ENCODE measurements at places on chromosomes 2 and 18.

DNA sequence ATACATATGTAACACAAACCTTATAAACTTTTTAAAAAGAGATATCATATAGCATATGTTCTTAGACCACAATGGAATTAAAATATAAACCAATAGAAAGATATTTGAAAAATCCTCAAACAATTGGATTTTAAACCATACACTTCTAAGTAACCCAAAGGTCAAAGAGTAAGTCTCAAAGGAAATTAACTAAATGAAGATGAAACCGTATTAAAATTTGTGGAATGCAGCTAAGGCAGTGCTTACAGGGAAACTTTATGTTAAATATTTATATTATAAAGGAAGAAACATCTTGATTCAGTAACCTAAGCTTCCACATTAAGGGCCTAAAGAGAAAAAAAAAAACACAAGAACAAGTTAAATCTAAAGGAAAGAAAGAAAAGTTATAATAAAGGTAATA is 966.1 kb downstream of the SLC4A3 start:
- DNase-seq: no peak

DNA sequence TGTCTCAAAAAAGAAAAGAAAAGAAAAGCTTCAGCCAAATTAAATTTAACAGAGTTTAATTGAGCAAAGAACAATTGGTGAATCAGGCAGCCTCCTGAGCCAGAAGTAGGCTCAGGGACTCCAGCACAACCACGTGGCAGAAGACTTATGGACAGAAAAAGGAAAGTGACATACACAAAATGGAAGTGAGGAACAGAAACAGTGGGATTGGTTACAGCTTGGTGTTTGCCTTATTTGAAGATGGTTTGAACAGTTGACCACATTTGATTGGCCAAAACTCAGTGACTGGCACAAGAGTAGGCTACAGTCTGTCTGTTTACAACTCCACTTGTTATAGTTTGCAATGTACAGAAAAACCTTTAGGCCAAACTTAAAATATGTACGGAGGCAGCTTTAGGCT is 83.1 kb downstream of the SOCS6 start:
- DNase-seq: no peak

DNA sequence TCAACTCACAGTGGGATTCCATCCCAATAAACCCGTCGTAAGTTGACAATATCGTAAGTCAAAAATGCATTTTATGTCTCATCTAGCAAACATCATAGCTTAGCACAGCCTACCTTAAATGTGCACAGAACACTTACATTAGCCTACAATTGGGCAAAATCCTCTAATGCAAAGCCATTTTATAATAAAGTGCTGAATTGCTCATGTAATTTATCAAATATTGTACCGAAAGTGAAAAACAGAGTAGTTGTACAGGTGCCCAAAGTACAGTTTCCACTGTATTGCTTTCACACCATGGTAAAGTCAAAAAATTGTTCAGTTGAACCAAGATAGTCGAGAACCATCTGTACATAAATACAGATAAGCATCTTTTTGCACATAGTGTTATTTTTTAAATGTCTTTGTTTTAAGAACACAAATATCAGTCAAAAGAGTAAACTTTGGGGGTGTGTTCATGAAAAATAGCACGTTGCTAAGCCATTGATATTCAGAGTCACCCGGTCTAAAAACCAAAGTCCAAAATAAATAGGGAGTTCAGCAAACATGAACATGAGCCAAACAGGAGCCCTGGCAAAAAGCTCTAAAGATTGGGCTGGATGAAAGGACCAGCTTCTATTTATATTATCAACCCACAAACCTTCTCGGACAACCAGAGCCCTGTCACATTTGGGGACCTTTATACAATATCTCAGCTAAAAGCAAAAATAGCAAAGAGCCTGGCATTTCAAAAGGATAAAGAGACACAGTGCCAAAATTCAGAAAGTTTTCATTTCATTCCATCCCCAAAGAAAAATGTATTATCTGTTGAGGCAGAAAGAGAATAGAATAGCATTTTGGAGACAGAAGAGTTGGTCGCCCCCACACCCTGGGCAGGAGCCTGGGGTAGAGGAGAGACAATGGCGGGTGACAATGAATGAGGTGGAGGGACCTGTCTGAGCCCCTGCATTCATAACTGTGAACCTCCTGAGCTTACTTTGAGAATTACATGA is 105.9 kb upstream of the SH3BP4 start:
- DNase-seq: no peak

GRCh38 chr2:233280114-233280693 is 27.4 kb upstream of the SAG start:
- no peak for DNase-seq

- DNase-seq: no peak
These were observed 135.8 kb downstream of the CABLES1 start for GRCh38 chr18:23270986-23271680.

- DNase-seq: no peak
These were observed 197.1 kb downstream of the TCF4 start for GRCh38 chr18:55390898-55391297.

- no peak for DNase-seq
These were observed 31.8 kb downstream of the RNU4ATAC start for GRCh38 chr2:121562269-121563176.

GRCh38 chr2:182134201-182134600 is 148.5 kb downstream of the PPP1R1C start:
- no peak for DNase-seq

GRCh38 chr2:10057231-10058107 is 14.1 kb downstream of the KLF11 start:
- no peak for DNase-seq

GRCh38 chr2:71250935-71251334 is 24.0 kb upstream of the PAIP2B start:
- DNase-seq: no peak

DNA sequence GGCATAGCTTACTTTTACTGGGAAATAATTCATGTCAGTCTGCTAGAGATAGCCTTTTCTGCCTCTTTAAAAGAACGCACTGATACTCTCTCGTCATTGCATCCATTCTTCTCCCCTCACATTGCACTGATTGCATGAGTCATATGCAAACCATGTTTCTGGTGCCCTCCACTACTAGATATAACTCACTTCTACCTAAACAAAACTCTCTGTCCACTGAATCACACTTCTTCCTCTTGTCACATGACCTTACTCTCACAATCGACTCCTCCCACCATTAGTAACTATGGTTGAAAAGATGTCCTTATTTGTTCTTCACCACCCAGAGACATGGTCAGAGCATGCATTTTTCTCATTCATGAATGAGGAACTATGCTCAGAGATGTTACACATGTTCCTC is 158.0 kb downstream of the CSRNP3 start:
- no peak for DNase-seq

DNA sequence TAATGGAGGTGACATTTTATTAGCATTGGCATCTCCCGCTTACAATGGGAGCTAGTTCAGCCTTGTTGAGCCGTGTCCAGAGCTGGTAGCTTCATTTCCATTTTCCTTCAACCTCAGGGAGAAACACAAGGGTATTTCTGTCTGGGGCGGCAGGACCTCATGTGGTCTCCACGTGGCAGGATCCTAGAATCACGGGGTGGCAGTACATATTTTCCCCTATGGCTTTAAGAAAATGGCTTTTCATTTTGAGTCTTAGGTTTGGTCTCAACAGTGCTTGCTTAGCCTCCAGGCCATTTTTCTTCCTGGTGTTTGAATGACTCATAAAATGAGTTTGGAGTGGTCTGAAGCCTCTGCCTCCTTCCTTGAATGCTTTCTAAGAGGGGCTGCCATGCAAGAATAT is 20.3 kb downstream of the CABLES1 start:
- no peak for DNase-seq

GRCh38 chr2:33531549-33532059 is 55.2 kb downstream of the RASGRP3 start:
- DNase-seq: no peak

DNA sequence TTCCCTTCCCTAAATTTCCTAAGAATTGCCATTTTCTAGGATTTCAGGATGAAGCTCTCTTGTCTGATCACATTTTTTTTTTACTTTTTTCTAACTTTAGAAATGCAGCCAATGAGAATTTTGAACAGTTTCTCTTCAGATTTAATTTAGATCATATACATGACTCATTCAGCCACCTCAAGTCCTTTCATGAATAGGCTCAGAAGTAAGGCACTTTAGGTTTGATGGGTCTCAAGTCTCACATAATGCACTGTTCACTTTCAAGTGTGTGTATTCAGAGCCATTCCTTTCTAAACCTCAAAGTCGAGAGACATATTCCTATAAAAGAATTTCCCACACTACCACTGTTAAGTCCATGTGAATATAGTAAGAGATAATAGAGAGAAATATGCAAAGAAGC is 614.1 kb upstream of the VRK2 start:
- no peak for DNase-seq

DNA sequence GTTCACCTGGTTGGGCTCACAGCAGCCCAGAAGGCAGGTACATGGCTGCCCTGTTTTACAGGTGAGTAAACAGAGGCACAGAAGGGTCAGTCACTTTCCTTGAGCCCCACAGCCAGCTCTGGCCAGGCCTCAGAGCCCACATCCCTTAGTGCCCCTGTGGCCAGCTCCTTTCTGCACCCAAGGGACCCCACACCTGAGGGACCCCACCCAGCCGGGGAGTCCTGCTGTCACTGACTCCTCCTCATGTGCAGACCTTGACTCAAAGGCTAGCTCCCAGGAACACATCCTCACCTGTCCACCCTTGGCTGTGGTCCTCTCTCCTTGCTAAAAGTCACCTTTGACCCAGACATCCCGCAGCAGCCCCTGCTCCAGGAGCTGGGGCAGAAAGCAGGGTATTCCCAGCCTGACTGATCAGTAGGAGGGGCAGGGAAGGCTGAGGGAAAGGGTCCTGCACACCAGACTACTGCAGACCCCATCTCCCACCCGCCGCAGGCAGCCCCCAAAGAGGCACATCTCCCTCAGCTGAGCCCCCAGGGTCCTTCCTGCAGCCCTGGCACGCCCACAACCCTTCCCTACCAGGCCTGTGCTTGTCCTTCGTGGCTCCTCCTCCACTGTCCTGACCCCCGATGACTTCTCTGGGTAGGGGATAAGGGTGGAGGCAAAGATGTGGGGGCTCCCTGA is 9.8 kb upstream of the ARHGEF4 start:
- no peak for DNase-seq

- no peak for DNase-seq
These were observed 11.2 kb upstream of the EFR3B start for GRCh38 chr2:25030702-25031101.

DNA sequence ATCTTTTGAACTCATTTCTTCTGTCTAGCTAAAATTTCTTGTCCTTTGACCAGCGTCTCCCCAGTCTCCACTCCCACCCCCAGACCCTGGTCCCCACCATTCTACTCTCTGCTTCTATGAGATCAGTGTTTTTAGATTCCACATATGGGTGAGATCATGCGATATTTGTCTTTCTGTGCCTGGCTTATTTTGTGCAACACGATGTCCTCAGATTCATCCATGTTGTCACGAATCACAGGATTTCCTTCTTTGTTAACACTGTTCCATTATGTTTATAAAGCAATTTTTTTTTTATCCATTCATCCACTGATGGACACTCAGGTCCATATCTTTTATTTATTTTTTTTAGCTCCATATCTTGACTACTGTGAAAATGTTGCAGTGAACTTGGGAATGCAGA is 16.0 kb upstream of the ACYP2 start:
- no peak for DNase-seq

DNA sequence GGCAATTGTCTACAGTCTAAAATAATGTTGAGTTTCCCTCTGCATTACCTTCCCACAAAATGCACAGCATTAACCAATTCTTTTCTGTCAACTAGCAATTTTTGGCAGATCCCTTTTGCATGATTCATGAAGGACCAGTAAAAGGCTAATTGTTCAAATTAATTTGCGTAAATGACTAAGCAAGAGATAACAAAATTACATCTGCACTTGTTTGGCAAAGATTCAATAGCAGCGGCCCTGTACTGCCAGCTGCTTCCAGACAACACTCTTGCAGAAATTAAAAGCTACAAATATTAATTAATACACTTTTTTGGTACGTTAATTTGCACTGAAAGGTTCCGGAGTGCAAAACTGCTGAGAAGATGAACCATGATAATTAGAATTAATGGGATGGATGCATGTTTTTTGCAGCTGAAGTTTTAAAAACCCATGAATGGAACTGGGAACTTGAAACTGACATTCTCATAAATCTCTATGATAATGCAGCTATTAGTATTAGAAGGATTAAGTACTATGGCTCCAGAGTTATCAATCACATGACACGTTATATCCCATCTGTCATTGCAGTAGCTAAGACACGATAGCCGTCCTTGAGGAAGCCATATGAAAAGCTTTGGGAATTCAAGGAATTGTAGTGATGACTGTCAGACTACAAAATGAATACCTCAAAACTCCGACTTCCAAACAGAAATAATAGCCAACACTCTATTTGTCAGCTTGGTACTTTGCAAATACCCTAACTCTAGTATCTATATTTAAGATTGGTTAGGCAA is 1268.3 kb upstream of the ACVR2A start:
- DNase-seq: no peak

Measured in activated T-helper 1 cell treated with anti-CD3 and anti-CD28 coated beads, Interleukin-2, amount 50 U/mL, for 16 hours (primary cell).